ENCODE measurements at places on chromosomes 5 and 9.

DNA sequence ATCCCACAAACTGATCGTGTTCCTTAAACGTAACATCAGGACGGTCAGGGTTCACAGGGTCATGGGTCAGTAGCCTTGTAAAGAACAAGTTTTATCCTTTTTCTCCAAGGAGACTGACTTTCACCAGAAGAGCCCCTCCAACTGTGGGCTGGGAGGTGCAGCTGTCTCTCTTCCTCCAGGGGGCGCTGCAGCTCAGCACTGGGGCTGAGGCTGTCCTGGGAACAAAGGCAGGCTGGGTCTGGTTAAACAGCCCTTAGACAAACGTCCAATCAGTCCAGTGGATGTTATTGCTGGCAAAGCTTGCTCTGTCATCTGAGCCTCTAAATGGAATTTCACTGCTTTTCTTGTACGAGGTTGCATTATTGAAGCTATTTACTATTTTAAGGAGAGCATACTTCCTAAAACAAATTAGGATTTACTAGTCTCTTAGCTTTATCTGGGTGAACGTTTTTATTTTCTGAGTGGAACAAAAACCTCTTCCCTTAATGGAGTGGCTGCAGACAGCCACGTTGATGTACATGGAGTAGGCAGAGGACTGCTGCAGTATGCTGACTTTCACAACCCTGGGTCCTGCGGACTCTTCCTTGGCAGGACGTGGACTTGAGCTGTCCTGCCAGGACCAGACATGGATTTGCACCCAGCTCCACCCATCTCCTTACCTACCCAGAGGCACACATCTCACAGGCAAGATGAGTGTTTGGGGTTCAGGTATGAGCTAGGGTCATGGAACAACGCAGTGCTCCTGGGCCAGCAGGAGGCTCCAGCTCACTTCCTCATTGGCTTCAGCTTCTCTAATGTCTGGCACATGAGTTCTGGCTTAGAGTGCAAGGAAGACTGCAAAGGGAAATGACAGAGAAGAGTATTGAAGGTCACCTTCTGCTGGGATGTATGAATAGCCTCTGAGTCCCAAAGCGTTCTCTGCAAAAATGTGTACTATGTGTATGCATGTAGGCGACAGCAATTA is 7.8 kb downstream of the EXOSC2 start:
- peak; percentile 67 for DNase-seq

GRCh38 chr5:5755888-5756287 is 333.4 kb downstream of the ICE1 start:
- DNase-seq, result no peak

- DNase-seq, result no peak
Measured at GRCh38 chr5:94702729-94703128, 84.3 kb downstream of the SLF1 start.

DNA sequence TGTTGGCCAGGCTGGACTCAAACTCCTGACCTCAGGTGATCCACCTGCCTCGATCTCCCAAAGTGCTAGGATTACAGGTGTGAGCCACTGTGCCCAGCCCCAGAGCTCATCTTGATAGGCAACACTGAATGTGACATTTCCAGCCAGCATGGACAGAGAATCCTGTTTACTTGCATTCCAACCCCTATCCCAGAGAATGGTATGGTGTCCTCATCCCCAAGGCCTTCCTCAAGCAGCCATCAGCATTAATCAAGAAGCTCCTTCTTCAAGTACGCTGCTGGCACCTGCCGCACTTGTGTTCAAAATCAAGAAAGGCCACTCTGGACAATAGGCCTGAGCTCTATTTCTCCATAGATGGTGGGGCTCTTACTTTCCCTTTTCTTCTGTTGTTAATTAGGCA is 40.2 kb downstream of the STARD4 start:
- no peak for DNase-seq

GRCh38 chr9:32723789-32724325 is 59.5 kb upstream of the TMEM215 start:
- no peak for DNase-seq

DNA sequence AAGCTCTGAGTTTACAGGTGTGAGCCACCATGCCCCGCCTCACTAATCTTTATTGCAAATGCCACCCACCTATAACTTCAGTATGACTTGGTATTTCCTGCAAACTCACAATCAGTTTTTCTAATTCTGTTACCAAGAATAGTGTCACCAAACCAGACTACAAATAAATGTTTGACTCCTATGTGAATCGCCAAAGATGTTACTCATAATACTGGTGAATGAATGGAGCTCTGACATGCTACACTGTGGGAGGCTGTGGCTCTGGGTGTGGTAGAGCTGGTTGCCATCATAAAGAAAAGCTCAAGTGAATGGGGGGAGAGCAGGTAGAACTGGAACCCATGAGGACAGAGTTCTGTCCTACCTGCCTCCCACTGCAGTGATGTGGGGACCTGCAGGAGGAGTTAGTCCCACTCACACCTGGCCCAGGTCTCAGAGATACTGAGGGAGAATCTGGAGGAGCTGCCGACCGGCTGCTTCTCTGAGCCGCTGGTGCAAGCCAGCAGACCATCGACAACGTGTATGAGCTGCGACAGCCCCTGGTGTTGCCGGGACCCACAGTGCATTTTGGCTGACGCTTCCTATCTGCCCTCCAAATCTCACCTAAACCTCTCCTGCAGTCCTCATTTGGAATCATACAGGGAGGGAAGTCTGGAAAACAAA is 95.7 kb downstream of the ENTREP1 start:
- no peak for DNase-seq
